Dermis blood vessel endothelial cell (primary cell): ENCODE measurements at places on chromosomes 12 and 14.

DNA sequence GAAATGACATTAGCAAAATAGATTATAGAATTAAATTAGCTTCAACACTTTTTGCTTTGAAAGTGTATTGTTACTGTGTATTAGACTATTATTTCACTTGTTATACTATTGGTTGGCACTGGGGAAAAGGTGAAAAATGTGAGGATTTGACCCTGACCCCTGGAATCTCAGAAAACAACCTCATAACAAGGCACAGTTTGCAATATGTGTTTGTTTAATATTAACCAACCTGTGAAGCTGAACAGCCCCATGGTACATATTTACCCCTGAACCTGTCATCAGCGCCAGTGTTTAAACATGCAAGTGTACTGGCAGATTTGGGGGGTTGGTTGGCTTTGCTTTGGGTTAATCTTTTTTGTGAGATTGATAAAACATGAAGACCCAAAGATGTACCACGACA lies 11.7 kb downstream of the SLC38A4 start:
- no peak for DNase-seq

DNA sequence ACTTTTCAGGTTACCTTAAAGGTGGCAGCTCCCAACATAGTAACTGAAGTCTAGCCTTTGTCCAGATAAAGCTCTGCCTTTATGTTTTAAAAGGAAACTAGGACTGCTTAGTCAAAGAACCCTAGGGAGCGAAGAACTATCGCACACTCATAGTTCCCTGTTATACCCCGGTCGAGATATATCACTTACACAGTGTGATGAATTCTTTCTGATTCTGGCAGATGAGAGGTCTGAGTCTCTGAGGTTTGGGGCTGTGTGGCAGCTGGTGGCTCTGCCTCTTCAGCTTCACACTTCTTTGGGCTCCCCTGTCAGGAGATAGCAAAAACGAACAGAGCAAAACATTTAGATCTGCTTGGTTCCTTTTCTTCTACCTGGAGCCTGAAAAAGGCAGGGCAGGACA lies 17.0 kb downstream of the ACIN1 start:
- DNase-seq, result no peak

GRCh38 chr14:20486684-20487395 lies 17.6 kb downstream of the PNP start:
- no peak for DNase-seq

DNA sequence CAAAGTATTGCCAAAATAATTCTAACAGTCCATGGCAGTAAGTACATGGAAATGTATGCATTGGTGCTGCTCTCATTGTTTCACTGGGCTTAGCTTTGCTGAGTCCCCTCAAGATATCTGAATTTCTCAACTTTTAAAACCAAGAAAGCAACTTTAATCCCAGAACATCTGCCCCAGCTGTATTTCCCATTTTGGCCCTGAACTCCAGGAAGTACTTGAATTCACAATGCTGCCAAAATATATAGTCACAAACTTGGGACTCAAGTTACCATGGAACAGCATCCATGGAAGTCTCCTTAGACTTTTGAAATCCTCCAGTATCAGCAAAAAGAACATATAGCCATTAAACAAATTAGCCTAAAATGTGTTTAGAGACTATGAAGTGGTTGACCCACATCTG lies 78.5 kb upstream of the FLRT2 start:
- no peak for DNase-seq

DNA sequence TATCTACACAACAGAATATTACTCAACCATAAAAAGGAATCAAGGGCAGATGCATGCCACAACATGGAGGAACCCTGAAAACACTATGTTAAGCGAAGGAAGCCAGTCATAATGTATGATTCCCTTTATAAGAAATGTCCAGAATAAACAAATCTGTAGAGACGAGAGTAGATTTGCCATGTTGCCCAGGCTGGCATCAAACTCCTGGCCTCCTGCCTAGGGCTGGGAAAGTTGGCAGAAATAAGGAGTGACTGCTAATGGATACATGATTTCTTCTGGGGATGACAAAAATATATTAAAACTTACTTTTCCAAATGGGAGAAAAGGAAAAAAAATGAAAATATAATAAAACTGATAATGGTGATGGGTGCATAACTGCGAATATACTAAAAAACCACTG lies 10.9 kb downstream of the CLIP1 start:
- no peak for DNase-seq
